ENCODE measurements at places on chromosomes 16 and 17. TPM values are rescaled to one million over a fixed set of nuclear protein-coding genes. Genes with fewer than 3 reads are reported as not detected.

RNU2-1 gene
- 6,244 TPM for total RNA-seq

EARS2 gene
- 20.2 TPM for total RNA-seq

SLC52A1 gene
- 0.29 TPM for total RNA-seq

PIK3R6 gene
- 4.2 TPM for total RNA-seq

PIK3R5 gene
- total RNA-seq, result 74.1 TPM

KRTAP3-1 gene
- not detected for total RNA-seq

CES1 gene
- not detected for total RNA-seq

CCDC200 gene
- 0.47 TPM for total RNA-seq

NACA2 gene
- total RNA-seq, result 0.37 TPM

CXCL16 gene
- total RNA-seq, result 4.4 TPM

MILR1 gene
- total RNA-seq, result 3.6 TPM

MMP25 gene
- total RNA-seq, result 93.9 TPM

FSCN2 gene
- 0.37 TPM for total RNA-seq

C16orf89 gene
- total RNA-seq, result not detected

HBZ gene
- total RNA-seq, result not detected

FLOT2 gene
- total RNA-seq, result 151 TPM

FNDC8 gene
- not detected for total RNA-seq

NOL3 gene
- total RNA-seq, result 49.5 TPM

SPATA32 gene
- total RNA-seq, result 0.37 TPM

SLC16A6 gene
- total RNA-seq, result 4.9 TPM

MGAT5B gene
- 4.4 TPM for total RNA-seq

BEAN1 gene
- not detected for total RNA-seq

RTN4RL1 gene
- 1.6 TPM for total RNA-seq
